Esophagus muscularis mucosa (tissue), 4 donors: ENCODE measurements at places on chromosomes 6 and 20. TPM values are rescaled to one million over a fixed set of nuclear protein-coding genes. Genes with fewer than 3 reads are reported as not detected.

- no peak for DNase-seq
Observed at GRCh38 chr6:10801224-10801848, 37.0 kb downstream of the MAK start.

GRCh38 chr6:108782179-108783041 lies 65.8 kb upstream of the ARMC2 start:
- DNase-seq = peak; percentile 96

DNA sequence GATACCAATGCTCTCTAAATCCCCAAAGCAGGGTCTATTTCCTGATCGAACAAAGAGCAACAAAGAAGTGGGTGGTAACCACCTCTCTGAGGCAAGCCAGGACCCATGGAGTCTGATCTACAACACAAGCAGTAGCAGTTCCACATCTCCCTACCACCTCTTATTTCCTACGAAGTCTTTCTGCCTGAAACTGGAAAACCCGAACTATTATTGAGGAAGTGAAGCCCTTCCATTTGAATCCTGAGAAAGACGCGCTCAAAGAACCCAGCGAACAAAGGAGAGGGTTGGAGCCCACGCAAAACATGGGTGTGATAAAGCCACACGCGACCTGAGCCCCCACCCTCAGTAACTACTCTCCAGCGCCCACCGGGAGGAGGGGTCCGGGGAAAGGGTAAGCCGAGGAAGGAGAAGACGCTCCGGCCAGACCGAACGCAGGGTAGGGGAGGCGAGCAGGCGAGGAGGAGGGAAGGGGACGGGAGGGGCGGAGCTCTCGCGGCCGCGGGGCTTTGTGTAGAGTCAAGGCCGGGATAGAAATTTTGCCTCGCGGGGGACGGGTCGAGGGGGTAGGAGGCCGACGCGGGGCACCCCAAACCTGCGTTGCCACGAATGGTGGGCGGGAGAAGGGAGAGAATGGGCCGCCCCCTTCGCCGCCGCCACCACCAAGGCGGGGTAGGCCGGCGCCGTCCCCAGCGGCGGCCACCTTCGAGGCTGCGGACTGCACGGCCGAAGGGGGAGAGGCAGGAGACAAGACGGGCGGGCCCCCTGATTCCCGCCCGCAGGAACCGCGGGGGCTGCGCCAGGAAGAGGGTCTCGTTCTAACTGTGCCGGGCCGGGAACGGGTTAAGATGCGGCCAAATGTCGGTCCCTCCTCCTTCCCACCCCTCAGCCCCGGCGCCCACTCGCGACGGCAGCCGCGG lies 802 bp downstream of the HDAC2 start:
- no peak for DNase-seq

DNA sequence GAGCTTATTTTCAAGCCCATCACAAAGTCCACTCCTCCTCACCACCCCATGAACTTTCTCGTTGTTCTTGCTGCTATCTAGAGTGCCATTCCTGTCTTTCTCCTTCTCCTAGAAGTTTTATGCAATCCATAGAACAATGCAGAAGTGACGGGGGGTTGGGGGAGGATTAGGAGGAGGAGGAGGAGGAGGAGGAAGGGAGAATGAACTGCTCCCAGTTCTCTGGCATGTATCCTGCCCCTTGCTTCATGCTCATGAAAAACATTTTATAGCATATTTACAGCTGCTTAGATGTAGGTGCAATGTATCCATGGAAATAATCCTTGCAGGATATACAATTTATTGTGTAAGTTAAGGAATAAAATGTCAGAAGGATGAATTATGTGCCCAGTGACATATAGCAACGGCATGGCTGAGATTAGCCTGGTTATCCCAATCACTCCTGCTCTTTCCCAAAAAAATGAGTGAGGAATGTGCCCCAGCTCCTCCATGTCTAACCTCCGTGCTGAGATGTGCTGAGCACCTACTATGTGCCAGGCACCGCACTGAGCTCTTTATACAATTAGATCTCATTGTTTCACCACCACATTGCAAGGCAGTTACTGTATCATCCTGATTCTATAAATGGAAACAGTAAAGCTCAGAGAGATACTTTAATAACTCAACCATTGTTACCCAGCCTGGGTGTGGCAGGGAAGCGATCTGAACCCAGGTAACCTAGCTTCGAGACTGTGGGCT lies 41.6 kb upstream of the TFAP2C start:
- no peak for DNase-seq

- DNase-seq = no peak
Observed at GRCh38 chr6:3753228-3753835, 1.8 kb upstream of the PXDC1 start.

DNA sequence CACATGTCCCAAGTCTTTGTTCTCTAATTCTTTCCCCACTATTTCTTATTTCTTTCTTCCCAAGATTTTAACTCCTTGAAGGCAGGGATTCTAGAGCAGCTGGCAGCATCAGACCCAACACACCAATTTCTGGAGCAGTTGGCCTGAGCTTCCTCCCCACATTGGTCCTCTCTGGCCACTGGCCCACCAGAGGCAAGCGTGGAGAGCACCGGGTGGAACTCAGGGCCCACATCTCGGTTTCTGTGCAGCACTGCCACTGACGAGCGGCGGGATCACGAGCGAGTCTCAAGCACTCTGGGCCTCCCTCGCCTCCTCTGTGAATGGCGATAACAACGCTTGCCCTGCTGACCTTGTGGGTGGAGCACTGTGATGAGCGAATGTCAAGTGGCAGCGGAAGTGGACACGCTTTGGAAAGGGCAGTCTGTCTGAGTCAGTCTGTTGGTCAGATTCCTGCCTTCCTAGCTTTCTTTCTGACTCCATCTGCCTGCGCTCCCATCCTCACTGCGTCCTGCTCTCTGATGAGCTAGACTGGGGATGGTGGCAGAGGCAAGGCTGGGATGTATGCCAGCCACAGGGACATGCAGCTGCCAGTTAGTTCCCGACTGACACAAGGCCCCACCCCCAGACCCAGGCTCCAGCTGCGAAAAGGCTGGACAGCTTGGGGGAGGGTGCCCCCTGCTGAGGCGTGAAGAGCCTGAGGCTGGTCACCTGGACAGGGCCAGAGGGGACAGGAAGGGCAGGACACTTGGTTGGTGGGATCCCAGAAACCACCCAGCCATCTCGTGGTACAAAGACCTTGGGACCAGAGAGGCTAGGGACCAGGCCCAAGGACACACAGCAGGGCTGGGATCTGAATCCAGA lies 4.5 kb upstream of the SPDEF start:
- no peak for DNase-seq

Gene DPPA5
- total RNA-seq = not detected

Gene RIPOR3
- 14.8 TPM for total RNA-seq

DNA sequence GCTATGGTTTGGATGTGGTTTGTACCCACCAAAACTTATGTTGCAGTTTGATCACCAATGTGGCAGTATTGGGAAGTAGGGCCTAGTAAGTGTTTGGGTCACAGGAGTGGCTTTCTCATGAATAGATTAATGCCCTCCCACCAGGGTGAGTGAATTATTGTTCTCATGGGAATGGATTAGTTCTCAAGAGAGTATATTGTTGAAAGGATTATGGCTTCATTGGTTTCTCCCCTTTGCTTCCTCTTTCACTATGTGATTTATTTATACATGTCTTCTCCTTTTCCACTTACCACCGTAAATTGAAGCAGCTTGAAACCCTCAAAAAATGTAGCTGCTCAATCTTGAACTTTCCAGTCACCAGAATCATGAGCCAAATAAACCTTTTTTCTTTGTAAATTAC lies 10.8 kb downstream of the UFL1 start:
- no peak for DNase-seq

DNA sequence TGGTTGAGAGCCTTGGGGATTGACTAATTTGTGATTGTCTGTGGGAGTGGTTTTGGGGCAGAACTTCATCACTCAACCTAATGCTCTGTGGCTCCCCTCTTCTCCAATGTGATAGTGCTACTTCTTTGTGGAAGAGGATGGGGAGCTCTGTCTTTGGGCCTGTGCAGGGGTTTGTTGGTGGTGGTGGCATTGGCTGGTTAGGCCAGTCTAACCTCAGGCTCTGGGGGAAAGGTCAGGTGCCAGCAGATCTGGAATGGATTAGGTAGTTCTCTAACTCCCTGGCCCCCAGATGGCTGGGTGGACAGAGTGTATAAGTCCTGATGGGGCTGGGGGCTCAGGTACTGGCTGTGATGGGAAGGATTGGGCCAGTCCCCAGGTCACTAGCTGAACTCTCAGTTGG lies 129.0 kb upstream of the CHD6 start:
- DNase-seq = peak; percentile 70

GRCh38 chr6:87180105-87180728 lies 24.9 kb downstream of the ZNF292 start:
- no peak for DNase-seq

DNA sequence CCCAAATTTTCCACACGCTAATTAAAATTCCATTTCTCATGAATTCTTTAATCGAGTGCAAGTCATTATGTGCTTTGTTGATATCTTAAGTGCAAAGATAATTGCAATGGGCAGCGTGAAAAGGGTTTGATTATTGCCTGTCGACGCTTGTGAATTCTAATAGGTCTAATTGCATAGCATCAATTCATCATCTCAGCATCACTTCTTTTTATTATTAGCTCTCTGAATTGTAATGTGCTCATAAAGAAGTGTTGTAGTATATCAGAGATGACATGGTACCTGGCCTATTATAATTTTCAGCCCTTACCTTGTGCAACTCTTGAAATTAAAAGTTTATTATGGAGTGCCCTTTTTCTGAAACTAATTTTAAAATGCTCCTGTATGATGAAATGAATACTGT lies 866.8 kb upstream of the FLRT3 start:
- DNase-seq = no peak

DNA sequence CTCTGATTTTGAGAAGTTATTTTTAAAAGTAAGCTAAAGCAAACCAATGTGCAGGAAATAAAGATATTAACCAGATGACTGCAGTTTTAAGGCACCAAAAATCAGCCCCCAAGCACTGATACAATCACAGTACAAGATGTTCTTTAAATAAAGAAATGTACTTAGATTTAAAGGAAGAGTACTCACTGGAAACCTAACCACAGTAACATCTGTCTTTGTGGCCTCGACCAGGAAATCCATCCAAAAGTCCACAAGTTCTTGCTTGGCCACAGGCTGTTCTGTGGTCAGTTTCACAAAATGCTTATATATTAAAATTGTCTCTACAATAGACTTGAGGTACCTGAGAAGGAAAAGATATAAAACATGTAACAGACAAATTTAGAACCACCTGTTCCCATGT lies 105.9 kb upstream of the MAP7 start:
- no peak for DNase-seq

- no peak for DNase-seq
Observed at GRCh38 chr6:25831532-25832306, at the start of gene SLC17A1. TSS of gene SLC17A1 (minus strand) at chr6:25832052. CDS start at chr6:25830557, 1,495 bp downstream.

GRCh38 chr6:48744948-48745347 lies 634.0 kb upstream of the PTCHD4 start:
- no peak for DNase-seq

DNA sequence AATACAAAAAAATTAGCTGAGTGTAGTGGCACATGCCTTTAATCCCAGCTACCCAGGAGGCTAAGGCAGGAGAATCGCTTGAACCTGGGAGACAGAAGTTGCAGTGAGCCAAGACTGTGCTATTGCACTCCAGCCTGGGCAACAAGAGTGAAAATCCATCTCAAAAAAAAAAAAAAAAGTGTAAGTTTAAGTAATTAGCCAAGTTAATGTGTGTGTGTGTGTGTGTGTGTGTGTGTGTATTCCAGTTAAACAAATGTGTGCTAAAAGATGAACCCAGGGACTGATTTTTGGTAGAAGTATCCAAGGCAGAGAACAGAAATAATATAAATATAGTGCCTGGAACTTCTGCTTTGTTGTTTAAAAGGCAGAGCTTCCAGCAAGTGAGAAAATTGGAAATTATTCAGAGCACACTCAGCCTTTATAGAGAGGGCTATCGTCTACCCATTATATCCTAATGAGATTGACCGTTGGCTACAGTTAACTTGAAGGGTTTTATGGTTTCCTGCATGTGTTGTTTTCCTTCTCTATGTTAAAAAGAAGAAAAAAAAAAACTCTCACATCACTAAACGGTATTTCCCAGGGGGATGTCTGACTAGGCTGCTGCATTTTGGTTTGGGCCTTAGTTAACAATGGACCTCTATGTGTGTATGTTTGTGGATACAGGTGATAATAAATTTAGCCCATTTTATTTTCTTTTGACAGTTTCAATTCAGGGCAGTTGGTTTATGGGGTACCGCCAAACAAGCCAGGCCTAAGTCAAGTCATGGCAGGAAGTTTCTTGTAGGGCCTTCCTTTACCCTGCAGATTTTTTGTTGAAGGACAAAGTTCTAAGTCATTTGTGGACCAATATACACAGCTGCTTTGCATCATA lies 9.8 kb downstream of the SOX4 start:
- DNase-seq = no peak

Gene TMEM170B
- 5.5 TPM for total RNA-seq

Gene TINAG
- not detected for total RNA-seq

- no peak for DNase-seq
Observed at GRCh38 chr20:62832212-62832922, 15.5 kb downstream of the COL9A3 start.

DNA sequence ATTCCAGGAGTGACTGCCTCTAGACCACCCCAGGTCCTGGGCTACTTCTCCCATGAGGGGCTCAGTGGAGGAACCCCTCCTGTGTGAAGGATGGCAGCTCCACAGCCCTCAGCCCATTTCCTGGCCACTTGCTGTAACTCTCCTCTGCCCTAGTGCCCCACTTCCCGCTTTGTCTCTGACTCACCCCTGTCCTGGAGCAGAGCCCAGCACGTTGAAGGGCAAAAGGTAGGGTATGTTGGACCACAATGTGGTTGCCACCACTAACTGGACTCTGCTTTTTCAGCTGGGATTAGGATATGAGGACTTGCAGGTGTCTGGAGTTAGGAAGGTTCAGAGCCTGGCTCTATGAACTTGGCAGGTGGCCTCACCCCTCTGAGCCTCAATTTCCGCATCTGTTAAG lies 2.4 kb downstream of the MYBL2 start:
- DNase-seq = no peak

Gene SLC13A3
- 0.66 TPM for total RNA-seq

Gene MOG
- total RNA-seq = not detected

DNA sequence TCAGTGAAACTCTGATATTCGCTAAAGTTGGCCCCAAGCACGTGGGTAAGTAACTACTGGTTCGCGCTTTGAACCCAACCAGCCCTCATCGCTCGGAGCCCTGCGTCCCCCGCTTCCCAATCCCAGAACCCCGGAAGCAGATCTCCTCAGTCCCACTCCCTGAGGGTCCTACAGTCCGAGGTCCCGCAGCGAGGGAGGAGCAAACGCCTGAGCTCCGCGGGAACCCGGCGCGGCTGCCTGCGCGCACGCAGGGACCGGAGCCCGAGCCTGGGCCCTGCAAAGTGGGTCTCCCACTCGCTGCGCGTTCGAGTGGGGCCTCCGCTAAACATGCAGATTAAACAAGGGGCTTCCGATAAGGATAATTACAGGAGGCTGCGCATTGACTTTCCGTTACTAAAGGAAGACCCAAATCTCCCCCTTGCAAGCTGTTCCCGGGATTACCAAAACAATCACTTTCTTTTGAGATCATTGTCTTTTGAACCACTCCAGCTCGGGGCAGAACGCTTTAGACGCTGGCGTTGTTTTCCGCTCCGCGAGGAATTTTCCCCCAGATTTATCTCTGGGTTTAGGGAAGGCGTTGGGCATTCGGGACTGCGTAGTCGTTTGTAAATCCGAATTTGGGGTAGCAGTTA lies 1.3 kb upstream of the VSX1 start:
- DNase-seq = no peak
